ENCODE measurements at places on chromosomes 2 and 18.

DNA sequence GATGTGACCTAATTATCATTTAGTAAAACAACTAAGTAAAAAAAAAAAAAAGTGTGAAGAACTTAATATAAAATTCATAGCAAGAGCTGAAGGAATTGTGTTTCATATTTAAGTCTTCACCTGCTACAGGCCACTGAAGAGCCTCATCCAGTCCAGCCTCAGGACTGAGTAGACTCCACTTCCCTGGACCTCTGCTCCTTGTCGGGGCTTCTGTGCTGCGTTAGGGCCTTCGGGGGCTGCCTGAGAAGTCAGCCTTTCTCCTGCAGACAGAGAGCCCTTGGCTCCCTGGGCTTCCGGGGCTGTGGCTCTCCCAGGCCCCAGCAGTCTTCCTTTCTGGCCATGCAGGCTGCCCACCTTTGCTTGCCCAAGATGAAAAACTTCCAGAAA lies 95.5 kb downstream of the MTCL1 start:
- DNase-seq, result no peak

GRCh38 chr2:113012436-113013335 lies 7.4 kb downstream of the IL36A start:
- no peak for DNase-seq

GRCh38 chr2:132766573-132766972 lies 96.6 kb upstream of the LYPD1 start:
- no peak for DNase-seq

DNA sequence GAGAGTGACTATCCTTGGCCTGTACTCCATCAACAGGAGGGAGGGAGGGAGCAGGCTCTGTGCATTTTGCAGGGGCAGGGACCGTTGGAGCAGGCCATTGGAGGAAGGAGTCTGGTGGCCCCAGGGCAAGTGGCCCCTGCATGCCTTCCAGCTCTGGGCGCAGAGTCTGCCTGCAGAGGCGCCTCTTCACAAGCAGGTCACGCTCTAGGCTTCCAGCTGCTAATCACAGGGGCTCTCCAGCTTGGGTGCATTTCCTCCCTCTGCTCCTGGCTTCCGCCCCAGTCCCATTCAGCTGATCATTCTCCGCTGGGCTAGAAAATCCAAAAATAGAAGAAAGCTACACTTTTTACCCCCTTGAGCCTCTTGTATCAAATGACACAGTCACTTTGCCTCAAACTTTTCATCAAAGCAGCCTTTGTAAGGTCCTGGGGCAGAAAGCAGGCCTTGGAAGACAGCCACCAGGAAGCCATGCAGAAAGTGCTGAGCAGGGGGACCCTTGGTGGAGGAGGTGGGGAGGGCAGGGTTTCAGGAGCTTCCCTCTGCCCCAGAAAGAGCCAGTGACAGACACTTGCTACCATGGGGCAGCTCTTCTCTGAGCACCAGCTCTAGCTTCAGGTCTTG lies 11.3 kb downstream of the TMEM247 start:
- no peak for DNase-seq

DNA sequence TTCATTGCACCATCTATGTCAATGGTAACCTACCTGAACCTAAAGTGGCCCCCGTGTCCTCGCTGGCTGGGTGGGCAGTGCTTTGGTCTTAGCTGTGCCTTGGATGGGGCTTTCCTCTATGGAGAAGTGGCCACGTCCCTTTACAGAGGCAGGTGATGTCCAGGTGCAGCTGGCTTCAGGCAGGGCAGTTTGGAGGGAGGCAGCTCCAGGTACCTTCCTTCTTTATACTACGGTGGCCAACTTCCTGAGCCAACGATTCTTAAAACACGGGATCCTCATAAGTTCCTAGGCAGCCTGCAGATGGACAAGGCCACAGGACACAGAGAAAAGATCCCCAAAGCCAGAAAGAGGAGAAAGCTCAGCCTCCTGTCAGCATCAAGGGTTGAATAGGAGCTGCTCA lies 517.3 kb upstream of the HS6ST1 start:
- DNase-seq, result no peak

GRCh38 chr18:8983195-8983594 lies 119.3 kb upstream of the NDUFV2 start:
- DNase-seq, result no peak

GRCh38 chr2:102005989-102006885 lies 14.5 kb downstream of the IL1R2 start:
- DNase-seq, result no peak

DNA sequence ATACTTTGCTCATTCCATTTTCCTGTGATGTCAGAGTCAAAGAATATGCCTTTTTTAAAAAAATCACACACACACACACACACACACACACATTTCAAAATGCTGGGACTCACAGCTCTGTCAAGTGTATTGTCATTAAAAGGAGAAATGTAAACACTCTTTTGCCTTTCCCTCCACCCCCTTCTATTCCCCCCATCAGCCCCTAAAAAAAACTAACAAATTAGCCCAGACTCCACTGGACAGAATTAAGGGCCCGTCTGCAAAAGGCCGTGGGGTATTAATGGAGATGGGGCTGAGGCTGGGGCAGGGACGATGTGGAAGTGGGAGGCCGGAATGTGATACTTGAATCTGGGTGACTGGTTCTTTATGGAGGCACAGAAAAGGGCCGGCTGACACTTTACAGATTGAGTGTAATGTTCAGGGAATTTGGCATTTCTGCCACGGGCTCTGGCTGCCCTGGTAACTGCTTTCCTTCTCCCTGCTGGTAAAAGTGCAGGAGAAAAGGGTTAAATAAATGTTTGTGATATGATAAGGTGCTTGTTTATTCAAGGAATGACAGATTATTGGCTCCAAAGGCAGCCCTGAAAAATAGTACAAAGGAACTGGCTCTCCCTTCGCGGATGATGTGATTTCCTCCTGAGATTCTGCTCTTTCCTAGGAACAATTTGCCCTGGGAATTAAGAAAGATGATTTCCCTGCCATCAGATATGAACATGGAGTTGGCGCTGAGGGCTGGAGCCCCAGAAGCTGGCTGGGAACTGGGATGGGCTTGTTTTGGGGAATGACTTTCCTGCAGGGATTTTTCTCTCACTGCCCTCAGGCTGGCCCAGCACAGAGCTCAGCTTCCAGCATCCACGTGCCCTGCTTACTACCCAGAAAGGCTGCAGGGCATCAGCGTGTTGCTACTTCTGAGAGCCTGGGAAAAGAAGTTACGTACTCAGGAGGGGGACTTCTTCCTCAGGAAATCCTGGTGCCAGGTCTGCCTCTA lies 52.8 kb upstream of the CTAGE1 start:
- DNase-seq, result no peak

- DNase-seq, result no peak
Observed at GRCh38 chr2:12818416-12819102, 101.8 kb downstream of the TRIB2 start.

DNA sequence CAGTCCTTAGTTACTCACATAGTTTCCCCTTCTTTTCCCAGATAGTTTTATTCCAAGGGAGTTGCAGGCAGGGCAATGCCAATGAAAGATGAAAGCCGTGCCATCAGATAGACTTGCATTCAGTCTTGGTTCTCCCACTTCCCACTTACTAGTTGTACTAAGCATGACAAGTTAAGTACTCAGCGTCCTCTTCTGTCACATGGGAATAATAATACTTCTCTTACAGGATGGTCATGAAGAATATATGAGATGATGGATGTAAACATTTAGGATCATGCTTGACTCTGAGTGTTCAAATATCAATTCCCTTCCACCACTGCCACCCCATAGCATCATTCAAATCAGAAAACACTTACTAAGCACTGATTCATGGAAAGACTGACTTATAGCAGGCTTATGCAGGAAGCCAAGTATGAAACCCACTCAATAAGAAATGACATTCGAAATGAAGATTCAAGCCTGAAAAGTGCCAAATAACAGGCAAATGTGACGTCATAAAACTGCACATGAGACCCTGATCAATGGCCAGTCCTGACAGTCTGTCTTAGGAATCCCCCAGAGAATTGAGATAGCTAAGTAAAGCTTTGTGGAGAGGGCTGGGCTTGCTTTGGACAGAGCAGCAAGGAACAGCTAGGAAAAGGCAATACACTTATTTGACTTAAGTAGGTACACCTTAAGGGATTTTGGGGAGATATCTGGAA lies 11.1 kb upstream of the EVA1A start:
- DNase-seq, result no peak

DNA sequence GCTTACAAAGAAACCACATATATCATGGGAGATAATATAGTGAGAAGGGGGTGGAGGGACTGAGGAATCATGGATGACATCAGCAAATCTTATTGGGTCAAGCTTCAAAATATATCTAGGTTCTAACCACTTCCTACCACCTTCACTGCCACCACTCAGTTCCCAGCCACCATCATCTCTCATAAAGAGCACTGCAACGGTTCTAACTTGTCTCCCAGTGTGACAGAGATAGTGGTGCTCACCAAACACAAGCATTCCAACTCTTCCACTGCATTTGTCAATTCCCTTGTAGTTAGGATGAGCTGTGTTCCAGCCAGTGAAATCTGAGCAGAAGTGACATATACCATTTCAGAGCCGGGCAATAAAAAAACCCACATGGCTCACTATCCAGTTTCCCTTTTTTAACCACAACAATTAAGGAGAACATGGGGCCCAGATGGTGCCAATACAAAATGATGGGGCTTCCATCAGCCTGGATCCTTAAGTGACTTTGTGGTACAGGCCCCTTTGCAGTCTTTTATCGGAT lies 318.1 kb downstream of the NBAS start:
- no peak for DNase-seq

GRCh38 chr2:197464175-197464574 lies 10.8 kb downstream of the COQ10B start:
- DNase-seq, result no peak

- no peak for DNase-seq
Observed at GRCh38 chr2:230658577-230658876, 54.1 kb upstream of the CAB39 start.

GRCh38 chr18:78507217-78507616 lies 472.4 kb upstream of the SALL3 start:
- no peak for DNase-seq

DNA sequence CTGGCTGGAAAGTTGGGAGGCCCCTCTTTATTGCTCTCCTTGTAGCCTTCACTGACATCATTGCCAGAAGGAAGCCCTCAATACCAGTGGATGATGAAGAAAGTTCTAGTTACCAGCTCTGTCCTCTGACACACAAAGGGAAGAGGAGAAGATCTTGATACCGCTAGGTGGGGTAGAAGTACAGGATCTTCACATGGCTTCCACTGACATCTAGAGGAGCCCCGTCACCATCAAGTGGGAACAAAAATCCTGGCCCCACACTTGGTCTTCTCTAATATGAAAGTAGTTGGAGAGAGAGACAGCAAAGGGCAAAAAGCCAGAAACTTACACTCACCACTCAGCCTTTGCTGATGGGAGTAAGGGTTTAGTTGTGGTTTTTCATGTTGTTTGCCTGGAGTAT lies 12.4 kb downstream of the XIRP2 start:
- no peak for DNase-seq

- DNase-seq, result no peak
Observed at GRCh38 chr2:105071379-105071778, 33.5 kb downstream of the MRPS9 start.
